ENCODE measurements at places on chromosomes 7 and 10.
A peak's percentile ranks its signal among the peaks of the same experiment; 100 is the strongest.

GRCh38 chr10:100759331-100759730 lies 13.9 kb downstream of the PAX2 start:
- DNase-seq, result no peak

GRCh38 chr10:77079592-77080300 lies 557.9 kb downstream of the KCNMA1 start:
- DNase-seq, result no peak

DNA sequence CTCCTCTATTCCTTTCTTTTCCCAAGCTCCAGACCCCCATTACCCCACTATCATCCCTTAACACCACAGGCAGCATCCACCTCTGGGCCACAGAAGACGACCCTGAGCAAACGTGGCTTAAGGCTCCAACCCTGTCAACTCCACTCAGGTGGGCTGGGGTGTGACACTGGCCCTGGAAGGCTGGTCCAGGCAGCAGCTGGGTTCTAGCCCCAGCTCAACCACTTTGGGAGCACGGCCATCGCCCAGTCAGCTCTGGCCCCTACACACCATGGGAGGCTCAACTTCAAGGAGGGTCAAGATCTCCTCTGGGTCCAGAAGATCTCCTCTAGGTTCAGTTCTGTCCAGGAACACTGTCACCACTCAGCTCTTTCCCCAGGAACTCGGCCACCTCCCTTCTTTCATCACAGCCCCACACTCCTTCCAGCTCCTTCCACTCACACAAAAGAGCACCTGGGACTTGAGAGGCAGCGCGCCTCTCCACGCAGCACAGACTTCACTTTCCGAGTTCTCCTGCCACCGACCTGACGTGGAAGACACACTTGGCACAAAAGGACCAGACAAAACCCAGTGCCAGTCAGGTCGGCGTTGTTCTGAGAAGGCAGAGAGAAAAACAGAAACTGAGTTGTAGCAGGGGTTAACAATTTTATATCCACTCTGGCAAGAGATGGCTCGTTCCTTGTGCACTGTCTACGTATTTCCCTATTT lies 84.1 kb downstream of the CTBP2 start:
- DNase-seq, result no peak

DNA sequence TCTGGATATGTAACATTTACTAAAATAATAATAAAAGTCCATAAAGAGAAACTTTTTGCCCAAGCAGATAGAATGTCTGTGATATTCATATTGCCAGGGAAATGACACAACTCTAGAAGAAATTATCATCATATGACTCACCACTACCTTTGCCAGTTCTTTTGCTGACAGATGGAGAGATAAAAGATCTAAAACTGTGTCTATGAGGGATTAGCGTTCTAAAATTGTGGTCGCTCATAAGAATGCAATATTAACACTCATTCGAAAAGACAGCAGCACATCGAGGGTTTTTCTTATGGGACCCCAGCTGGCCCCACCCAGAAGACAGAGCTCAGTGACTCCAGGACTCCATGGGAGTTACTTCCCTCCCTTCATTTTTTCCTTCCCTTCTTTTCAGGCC lies 16.6 kb upstream of the LANCL2 start:
- DNase-seq, result no peak

DNA sequence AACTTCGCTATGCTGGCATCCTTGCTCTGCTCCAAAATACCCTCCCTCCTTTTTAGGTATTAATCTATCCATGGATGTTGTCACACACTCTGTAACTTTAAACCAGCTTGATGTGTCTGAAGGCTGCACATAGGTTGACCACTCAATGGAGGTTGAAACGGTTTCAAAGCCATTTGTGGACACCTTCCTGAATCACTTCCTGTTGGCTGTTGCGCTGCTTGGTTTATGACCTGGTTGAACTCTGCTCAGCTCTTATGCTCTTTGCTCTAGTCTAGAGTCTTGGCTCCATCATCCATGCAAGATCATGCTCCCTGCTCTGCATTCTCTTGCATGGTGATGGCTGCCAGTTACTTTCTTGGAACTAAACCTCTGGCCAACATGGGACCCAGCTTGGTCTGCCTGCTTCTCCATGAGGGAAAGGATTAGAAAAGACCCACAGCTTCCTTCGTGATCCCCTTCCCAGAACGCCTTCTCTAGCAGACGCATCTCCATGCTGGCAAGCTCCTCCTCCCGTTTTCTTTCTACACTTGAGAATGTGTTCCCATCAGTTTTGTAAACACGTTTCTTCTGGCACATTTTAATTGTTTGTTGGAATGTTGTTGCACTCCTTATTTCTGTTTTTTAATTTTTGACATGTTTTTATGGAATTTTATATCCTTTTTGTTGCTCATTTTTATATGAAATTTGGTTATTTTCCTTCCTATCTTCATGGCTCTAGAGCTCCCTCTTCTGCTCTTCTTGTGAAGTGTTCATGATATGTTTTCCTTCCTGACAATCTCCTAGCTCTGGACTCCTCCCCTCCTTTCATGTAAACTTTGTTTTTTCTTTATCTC lies 149.8 kb downstream of the XPNPEP1 start:
- no peak for DNase-seq

- peak; percentile 82 for DNase-seq
Measured at GRCh38 chr7:101237206-101238067, at the start of gene CLDN15. TSS of gene CLDN15 (minus strand) at chr7:101237802. CDS start at chr7:101237581, 221 bp downstream.

GRCh38 chr7:7895754-7896153 lies 72.8 kb upstream of the GLCCI1 start:
- no peak for DNase-seq

DNA sequence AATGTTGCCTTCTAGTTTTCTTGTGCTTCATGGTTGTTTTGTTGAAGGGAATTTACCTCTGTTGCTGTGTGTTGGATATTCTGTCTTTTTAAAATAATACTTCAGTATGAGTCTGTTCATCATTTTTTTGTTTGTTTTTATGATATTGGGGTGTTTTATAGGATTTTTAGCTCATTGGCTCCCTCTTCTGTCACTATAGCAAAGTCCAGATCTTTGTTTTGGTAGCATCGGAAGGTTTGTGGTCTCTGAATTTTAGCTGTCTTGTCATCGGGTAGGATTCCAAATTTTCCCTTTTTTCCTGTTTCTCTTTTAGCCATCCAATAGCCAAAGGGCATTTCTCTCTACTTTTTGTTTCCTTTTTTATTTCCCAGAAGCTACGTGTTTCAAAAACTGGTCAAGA lies 91.4 kb downstream of the EXOC4 start:
- no peak for DNase-seq

DNA sequence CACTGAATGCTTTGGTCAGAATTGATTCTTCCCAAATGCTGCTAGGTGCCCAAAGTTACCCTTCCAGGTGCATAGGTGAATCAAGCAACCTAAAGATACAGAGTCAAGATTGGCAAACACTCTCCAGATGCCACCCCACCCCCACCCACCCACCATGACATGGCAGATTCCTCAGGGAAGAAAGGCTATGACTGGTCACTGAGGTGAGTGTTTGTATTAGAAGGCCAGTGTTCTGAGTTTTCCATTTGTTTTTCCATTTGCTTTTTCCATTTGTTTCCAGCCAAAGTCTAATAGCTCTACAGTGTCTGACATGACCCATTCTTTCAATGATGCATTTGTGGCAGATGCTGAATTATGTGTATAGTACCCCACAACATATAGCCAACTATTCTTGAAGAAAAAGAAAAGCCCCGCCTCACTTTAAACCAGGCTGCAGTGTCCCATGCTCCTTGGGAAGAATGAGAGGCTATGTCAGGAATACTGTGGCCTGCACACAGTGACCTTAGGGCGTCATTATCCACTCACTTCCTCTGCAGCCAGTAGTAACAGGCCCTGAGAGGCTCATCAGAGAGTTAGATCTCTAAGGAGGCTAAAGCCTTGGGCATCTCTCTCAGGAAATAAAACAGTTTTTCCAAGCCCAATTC lies 16.1 kb upstream of the HIBADH start:
- DNase-seq, result no peak

DNA sequence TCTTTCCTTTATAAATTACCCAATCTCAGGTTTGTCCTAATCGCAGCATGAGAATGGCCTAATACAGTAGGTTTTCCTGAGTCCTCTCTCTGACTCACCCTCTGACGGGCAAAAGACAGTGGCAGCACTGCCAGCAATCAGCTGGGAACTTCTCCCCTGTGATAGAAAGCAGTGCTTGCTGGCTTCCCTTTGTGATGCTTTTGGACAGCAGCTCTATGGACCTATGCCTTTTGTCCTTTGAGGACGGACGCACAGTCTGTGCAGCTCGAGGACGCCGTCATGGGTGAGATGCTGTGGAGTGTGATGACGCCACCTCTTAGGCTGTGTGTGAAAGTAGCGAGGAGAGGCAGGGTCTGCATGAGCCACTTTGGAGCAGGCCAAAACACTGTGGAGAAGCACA lies 68.8 kb downstream of the KIAA1217 start:
- no peak for DNase-seq

DNA sequence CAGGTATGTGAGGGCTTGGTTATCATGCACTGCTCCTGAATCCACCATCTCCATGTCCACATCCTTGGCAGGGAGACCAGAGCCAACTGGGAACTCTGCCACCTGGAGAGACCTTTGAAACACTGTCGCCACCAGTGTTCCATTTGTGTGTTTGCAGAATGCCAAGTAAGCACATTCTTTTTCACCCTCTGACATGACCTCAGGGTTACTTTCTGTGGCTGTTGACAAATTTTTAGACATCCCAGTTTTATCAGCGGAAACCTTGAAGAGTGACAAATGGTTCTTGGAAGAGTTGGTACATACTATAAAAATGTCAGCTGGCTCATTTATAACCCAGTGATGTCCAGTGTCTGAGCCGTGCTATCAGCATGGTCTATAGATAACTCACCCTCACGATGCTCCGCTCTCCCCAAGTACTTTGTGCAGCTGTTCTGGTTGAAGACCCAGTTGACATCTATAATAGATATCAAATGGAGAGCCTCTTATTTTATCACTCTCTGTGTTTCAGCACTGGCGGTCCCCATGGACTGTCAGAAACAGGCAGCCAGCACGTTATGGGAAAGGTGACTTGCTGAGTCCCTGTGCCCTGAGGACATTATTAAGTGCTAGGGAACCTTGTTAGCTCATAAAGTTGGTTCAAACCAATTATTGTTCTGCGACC lies 563.1 kb upstream of the GALNT17 start:
- no peak for DNase-seq

Measured in tibial artery (tissue), 4 donors.